Activated T-helper 1 cell treated with anti-CD3 and anti-CD28 coated beads, Interleukin-12 subunit alpha, Interleukin-12 subunit beta, Interleukin-2, Interleukin-4 antibody, amounts not matched to agents 30 ng/mL and 10 ng/mL and 1 ng/mL, durations not matched to agents 14 hours and 24 hours and 36 hours (primary cell): ENCODE measurements at places on chromosomes 6 and 20. TPM values are rescaled to one million over a fixed set of nuclear protein-coding genes. Genes with fewer than 3 reads are reported as not detected.
A peak's percentile ranks its signal among the peaks of the same experiment; 100 is the strongest.

- no peak for DNase-seq
These were observed 625.7 kb upstream of the PTCHD4 start for GRCh38 chr6:48736501-48737206.

C6orf58 gene
- 0.16 TPM in 1 of 2 replicates, not detected in the other for total RNA-seq

- DNase-seq: peak; percentile 37
These were observed at the start of gene NT5E for GRCh38 chr6:85449818-85450759. NT5E (plus strand) TSS chr6:85450083; CDS start chr6:85450140, 57 bp downstream.

- no peak for DNase-seq
These were observed 419.5 kb upstream of the ID4 start for GRCh38 chr6:19417713-19418112.

PKHD1 gene
- not detected in 2 replicates for total RNA-seq
